Skeletal muscle cell (primary cell): ENCODE measurements at places on chromosomes 7 and 10.

- DNase-seq: no peak
These were observed 27.2 kb downstream of the GTF2IRD1 start for GRCh38 chr7:74480861-74481417.

DNA sequence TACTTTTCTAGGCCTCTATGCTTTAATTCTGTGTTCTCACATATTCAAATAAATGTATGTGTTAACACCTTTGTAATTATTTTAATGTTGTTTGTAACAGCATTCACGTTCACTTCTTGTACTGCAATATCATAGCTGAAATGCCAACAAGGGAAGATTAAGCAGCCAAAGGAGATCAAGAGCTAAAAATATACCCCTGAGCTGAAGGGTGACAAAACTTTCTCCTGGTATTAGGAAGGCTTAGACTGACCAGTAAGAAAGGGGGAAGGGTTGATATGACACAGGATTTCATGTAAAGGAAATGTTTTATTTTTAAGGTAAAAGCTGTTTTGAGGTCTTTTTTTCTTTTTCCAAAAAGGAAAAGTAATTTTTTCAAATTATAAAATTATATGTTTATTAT is 40.4 kb upstream of the VDAC2 start:
- DNase-seq: no peak

GRCh38 chr7:106367018-106367420 is 82.2 kb upstream of the NAMPT start:
- no peak for DNase-seq

DNA sequence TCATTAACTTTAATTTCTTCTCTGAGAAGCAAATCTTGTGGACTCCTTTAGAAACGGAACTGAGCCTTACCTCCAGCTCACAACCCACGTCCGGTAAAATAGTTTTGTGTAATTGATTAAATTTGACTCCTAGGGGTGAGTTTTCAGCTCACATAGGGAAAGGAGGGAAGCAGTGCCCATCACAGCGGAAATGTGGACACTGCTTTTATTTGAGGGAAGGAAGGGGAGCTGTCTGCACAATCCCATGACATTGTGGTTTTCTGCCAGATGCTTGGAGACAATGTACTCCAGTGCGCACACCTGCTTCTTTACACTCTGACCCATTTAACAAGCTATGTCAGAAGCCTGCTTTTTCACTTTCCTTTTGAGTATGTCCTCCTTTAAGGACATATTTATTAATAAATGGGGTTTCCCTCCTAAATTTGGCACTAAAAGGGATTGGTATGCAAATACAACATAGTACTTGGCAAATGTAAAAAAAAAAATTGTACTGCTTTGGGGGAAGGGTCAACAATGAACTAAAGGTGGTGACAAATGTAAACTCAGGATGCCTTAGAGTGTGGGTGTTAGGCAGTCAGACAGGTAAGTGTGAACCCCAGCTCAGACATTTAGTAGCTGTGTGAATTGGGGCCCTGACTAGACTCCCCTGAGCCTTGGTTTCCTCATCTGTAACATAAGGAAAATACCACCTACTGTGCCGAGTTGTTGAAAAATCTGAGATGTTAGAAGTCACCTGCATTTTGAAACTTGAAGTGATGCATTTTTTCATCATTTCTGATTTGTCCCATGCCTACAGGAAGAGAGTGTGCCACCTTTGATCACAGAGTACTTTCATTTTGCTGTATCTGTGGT is 90.2 kb upstream of the KLF6 start:
- DNase-seq: no peak

- no peak for DNase-seq
These were observed 73.6 kb downstream of the AGK start for GRCh38 chr7:141624763-141625162.

DNA sequence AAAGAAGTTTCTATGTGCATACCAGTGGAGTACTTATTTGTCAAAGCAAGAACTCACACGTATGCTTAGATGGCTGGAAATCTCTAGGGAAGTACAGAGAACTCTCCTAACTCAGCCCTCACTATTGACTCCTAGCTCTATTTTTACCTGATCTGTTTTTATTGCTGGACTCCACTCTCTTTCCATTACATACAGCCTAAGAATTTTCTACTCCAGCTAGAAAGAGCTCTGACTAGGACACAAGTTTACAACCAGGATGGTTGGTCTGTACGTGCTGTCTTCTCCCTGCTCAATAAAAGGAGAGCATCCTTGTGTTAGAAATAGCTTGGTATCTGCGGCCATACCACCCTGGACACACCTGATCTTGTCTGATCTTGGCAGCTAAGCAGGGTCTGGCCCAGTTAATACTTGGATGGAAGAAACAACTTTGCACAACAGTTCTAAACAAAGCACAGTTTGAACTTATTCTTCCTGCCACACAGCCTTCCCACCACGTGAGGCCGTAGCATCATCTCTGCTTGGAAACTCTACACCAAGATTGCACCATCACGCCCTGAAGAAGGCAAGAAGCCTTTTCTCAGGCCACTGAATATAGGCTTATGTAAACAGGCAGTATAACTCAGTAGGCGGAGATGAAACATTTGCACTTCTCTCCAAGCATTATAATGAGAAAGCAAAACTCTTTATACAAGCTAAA is 50.7 kb downstream of the KCNMA1 start:
- peak; percentile 92 for DNase-seq
